Activated CD4-positive, CD25-positive, alpha-beta regulatory T cell treated with anti-CD3 and anti-CD28 coated beads, Interleukin-2, amount 50 U/mL, for 24 hours (primary cell): ENCODE measurements at places on chromosomes 4 and X.

- ATAC-seq: no peak
These were observed 41.5 kb downstream of the SHROOM3 start for GRCh38 chr4:76476571-76476970.

DNA sequence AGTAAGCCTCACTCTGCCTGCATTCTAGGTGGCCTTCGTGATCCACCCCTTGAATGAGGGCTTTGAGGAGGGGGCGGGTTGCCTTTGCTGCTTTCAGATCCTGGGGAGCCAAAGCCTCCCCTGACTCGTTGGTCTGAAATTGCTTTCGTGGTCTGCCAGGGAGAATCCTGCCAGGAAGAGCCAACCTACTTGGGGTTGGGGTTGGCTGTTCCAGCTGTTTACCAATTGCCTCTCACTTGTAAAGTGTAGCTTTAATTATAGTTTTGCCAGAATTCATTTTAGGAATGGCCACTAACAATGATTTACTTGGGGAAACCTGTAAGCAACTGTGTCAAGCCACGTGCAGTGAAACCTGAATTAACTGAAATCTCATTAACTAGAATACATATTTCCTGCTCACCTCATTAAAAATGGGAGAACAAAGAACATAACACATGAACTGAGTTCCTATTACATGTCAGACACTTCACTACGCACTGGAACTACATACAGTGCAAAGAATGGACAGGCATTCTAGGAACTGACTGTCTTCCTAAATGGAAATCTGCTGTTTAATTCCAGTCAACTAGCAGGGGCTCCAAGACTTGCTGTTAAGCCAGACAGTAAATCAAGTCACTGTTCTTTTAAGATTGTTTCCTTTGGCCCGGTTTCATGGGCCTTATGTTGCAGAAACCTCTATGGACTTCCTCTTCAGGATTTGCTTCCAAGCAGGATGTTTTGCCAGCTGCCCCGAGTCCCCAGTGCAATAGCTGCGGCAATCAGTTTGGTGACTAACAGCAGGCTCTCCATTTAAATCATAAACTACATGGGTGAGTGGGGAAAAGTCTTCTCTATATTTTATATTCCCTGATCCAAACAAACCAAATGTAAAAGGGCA, 16.4 kb upstream of the NKRF start:
- ATAC-seq: no peak

DNA sequence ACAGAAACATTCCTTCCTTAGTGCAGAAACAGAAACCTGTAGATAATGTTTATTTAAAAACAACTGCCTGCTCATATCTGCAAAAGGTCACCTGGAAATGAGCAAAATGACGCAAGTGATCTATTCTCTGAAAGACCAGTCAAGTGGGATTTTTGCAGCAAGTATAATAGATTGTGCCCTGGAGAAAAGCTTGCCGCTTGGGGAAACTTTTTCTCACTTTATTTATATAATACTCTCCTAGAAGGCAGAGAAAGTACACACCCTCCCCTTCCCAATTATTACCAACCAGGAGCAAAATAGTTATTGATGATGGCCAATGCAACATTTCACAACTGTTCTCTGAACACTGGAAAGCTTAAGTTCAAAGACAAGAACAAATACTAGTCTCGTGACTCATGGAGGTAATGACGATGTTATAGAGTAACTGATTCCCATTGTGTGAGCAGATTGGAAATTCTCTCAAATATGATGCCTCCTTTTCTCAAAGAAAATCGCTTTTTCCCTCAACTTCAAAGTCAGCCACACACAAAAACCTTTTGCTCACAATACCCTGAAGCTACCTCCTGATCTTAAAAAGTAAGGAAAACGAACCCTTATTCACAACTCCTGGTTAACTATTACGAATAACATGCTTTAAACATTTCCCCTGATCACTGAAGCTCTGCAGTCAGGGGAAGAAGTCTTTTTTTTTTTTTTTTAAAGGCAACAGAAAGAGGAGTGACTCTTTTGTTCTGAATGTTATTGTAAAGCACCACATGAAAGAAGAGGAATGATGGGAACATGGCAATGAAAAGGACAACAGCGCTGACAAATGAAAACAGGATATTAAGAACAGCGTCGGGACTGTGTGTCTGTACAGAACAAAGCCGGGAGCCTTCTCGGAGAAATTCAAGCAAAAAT, 41.0 kb downstream of the MID1 start:
- no peak for ATAC-seq

DNA sequence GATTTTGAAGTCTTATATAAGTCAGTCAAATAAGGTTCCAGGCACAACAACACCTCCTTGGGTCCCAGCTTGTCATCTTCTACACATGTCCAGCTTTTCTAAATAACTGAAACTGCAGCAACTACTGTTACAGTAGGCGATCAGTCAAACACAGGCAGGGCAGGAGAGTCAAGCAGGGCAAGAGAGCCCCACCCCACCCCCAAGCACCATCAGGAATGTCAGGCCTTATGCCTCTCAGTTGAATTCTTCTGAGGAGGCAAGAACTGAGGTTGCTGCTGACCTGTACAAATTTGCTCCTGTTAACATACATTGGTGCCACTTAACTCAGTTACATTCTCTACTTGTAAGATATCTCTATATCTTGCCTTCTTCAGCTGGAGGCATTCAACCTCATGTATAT, 608.8 kb upstream of the PCDH10 start:
- no peak for ATAC-seq

DNA sequence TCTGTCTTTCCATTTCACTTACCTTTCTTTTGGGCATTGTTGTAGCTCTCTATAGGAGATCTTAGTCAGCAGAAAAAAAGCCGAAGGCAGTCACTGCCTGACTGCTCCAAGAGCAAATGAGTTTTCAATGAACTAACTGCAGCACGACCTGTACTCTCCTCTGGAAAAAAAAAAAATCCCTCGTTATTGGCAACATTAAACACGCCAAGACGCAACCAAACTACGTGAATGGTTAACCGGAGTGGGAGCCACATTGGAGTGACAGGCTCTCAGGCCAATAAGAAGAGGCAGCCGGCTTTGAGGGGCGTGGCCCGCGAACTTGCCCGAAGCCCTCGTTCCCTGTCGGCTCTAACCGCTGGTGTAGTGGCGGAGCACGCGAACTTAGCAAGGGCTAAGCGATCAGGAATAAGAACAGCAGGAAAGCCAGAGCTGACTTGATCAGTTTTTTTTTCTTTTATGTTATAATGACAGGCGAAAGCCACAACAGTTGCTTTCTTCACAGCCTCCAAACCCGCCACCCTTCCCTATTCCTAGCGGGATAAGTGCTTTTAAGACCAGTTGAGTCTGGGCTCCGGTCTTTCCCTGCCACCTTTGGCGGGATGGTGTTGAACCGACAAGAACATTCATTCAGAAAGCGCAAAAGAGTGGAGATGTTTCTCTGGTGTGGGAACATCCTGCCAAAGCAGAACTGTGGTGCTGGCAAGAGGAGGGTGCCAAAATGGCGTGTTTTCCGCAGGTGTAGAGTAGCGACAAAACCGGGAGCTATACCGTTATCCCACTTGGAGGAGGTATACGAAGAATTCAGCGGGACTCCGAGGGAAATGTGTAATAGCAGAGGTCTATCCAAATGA, 80.0 kb downstream of the HMGN5 start:
- ATAC-seq: peak; percentile 98

DNA sequence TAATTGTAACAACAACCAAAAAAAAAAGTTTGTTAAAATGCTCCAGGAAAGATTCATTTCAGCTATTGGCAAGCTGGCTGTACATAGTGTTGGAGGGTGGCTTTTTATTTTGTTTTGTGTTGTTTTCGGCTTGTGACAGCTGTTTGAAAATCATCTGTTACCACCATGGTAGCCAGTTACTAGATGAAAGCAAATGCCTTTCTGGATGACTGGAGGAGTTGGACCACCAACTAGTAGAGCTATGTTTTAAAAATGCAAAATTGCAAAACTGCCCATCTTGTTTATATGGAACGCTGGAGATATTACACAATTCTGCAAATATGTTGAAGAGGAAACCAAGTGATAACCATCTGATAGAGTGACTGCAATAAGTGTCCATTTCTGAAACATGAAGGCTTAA, 53.2 kb upstream of the TNIP3 start:
- ATAC-seq: no peak

- no peak for ATAC-seq
These were observed 36.8 kb upstream of the DCK start for GRCh38 chr4:70956549-70957210.

DNA sequence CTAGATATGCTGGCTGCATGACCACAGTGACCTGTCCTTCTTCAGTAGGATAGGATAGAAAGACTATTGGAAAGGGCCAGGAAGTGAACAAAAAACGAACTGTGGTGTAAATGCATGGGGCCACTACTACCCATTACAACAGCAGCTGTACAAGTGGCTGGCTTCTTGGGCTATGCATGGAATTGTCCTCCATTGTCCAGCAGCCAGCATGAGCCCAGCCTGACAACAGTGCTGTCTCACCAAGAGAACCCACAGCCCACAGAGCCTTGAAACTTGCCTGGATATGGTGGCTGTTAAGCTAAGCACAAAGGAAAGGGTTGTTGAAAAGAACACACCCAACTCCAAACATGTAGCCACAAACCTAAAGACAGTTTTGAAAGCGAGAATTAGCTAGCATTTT, 330.2 kb upstream of the F9 start:
- no peak for ATAC-seq

GRCh38 chr4:16278178-16278577, 51.9 kb upstream of the TAPT1 start:
- ATAC-seq: no peak

GRCh38 chrX:88366314-88366713, 380.7 kb upstream of the CPXCR1 start:
- ATAC-seq: no peak

GRCh38 chr4:14844061-14844460, 158.2 kb upstream of the CPEB2 start:
- no peak for ATAC-seq

DNA sequence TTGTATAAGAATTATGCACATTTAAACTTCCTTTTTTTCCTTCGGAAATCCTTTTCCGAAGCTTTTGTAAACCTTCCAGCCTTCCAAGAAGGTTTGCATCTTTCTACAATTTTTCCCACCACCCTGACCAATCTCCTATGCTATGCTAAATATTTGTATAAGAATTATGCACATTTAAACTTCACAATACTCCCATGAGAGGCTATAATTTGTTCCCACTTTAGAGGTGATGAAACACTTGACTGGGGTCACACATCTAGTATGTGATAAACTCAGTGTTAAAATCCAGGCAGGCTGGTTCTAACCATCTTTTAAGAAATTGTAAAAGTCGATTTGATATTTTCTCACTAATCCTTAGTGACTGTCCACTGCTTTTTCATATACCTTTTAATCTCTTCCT, 22.1 kb downstream of the NUDT6 start:
- ATAC-seq: no peak

- ATAC-seq: no peak
These were observed 24.7 kb downstream of the KCNE5 start for GRCh38 chrX:109600237-109600651.

DNA sequence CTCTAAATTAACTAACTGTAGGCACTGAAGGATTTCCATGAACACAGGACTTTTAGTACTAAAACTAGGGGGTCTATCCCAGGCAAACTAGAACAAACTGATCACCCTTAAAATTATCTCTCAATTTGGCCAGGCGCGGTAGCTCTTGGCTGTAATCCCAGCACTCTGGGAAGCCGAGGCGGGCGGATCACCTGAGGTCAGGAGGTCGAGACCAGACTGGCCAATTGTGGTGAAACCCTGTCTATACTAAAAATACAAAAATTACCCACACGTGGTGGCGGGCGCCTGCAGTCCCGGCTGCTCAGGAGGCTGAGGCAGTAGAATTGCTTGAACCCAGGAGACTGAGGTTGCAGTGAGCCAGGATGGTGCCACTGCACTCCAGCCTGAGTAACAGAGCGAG, 436.6 kb downstream of the RPA4 start:
- no peak for ATAC-seq

GRCh38 chrX:19683817-19684216, 168.5 kb upstream of the MAP3K15 start:
- peak; percentile 23 for ATAC-seq

- no peak for ATAC-seq
These were observed 54.6 kb upstream of the HHIP start for GRCh38 chr4:144591401-144591800.

- no peak for ATAC-seq
These were observed 7.0 kb upstream of the BEND4 start for GRCh38 chr4:42159271-42160001.

GRCh38 chr4:141571362-141571761, 65.0 kb upstream of the IL15 start:
- no peak for ATAC-seq

- no peak for ATAC-seq
These were observed 423.7 kb downstream of the PDGFC start for GRCh38 chr4:156547891-156548290.

DNA sequence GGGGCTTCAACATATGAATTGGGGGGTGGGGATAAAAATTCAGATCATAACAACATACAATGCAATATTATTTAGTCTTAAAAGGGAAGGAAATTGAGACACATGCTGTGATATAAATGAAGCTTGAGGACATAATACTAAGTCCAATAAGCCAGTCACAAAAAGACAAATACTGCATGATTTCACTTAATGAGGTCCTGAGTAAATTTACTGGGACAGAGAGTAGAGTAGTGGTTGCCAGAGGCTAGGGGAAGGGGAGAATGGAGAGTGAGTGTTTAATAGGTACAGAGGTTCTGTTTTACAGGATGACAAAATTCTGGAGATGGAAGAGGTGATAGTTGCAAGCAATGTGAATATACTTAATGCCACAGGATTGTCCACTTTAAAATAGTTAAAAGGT, 89.2 kb upstream of the RAPGEF2 start:
- ATAC-seq: no peak

DNA sequence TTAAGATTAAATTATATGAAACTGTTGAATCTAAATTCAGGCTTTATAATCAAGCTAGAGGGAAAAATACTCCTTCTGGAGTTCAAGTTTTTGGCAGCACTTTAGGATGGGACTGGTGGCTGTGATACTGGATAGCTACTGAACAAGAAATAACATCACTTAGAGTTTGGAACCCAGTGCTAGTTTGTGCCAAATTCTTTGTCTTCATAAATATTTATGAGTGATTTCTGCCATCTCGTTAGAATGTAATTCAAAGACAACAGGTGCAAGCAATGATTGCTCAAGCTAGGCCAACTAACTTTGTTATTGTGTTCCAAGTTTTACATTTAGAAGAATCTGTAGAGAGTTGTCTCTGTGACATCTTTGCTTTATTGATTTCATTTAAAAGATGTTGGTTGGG, 417.9 kb downstream of the FAT4 start:
- ATAC-seq: no peak
